ENCODE measurements at places on chromosomes 7 and 10.

- no peak for DNase-seq
Observed at GRCh38 chr7:33410266-33410665, 280.9 kb downstream of the BBS9 start.

DNA sequence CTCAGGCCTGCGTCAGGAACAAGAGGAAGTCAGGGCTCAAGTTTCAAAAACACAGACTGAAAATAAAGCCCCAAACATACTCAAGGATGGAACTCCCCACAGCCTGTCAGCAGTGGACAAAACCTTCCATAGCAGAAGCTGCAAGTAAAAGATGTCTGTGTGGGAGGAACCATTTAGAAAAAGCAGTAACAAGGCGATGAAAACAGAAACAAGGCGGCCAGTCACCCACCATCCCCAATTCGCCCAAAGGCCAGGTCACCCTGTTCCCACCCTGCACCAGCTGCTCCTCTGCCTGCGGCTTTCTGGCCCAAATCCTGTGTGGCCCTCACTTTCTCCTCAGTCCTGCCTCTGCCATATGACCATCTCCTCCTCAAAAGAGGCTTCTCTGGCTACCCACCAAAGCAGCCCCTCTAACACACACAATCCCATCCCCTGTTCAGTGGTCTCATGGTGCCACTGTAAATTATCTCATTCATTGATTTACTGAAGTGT lies 27.8 kb downstream of the KCNMA1 start:
- DNase-seq: no peak

- no peak for DNase-seq
Observed at GRCh38 chr7:110621289-110621688, 469.6 kb upstream of the LRRN3 start.

GRCh38 chr10:13969118-13969791 lies 361.5 kb downstream of the FRMD4A start:
- no peak for DNase-seq

GRCh38 chr10:93461807-93462178 lies 20.3 kb downstream of the MYOF start:
- DNase-seq: no peak

- peak; percentile 48 for DNase-seq
Observed at GRCh38 chr7:149422162-149422913, 38.5 kb downstream of the ZNF777 start.

DNA sequence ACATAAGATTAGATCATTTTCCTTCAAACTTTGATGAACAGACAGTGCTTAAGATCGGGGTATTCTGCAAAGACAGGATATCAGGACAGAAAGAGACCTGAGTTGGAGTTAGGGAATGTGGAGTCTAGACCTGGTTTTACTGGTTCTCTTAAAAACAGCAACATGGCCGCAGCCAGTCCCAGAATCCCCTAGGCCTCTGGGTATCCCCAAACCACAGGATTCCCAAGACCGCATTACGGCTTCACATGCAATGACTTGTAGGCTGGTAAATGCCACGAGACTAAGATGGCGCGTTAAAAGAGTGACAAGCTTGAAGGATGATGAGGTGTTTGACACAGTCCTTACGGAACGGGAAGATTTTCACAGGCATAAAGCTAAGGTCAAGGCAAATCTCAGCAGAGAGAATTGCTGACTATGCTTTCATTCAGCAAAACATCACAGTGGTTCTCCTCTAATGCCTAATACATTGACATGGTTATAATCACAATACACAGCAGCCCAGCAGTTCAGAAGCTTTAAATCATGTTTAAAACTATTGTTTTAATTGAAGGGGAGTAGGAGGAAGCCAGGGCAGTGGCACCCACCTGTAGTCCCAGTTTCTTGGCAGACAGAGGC lies 32.9 kb downstream of the MPP7 start:
- no peak for DNase-seq

DNA sequence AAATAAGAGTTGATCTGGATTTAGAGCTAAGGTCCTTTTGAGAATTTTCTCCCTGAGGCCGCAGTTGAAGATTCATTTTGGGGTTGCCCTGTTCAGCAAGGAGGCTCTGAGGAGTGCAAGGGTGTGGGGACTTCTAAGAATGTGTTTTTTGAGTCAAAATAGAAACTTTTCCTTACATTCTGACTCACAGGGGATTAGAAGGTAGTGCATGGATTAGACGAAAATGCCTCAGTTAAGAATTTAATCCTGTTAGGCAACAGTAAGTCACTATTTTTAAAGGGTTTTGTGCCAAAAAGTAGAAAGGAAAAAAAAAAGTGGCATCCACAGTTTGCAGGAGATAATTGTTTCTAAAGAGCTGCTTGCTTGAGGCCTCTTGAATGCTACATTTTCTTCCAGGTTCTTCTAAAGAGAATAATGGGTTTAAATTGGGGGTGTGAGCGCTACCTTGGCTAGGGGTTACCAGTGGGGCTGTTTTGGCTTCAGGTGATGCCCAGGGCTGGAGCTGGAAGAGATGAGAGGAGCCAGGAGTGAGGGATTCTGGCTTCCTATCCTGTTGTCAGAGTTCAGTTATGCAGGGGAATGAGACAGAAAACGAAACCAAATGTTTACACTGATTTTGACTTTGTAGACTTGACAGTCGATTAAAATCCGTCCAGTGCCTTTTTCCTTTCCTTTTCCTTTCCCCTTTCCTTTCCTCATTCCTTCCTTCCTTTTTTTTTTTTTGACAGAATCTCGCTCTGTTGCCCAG lies 52.9 kb downstream of the BAMBI start:
- no peak for DNase-seq

DNA sequence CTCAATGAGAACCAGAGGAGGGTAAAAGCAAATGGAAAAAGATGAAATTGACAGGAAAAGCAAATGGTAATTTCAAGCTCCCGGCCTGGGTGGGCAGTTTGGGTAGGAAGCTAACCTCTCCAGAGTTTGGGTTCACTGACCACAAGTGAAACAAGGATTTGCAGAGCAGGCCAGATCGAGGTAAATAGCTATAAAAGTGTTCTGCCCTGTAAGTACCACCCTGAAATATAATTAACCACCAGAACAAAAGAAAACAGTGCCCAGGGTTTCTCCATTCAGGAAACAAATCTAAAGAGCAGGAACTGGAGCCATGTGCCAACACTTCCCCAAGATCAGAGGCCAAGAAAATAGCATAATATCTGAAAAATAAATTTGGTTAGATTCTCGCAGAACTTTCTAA lies 276.7 kb upstream of the MEOX2 start:
- no peak for DNase-seq

DNA sequence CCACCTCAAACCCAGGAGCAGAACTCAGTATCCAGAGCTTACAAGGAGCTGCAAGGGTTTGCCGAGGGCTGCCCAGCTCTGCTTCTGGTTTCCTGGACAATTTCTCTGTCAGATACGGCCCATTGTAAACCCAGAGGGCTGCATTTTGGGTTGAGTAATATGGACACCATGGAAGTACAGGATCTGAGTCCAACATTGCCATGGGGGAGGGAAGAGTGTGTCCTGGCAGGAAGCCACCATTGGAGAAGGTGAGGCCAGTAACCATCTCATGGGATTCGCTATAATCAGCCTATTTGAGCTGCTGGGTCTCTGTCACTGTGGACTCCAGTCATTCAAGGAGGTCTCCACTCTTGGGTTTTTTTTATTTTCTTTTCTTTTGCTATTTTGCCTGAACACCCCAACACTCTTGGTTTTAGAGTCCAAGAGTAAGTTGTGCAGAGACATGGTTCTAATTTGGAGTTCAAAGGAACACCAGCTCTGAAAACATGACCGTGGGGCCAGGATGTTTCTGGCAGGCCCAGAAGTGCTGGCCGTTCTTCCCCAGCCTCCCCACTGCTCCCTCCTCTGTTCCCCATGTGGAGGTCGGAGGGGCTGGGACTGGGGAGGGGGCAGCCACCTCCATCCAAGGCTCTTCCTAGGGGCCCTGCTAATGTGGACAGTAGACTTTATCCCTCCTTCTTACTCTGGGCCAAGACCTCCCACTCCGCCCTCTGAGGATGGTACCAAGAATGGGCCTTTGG lies 46.2 kb downstream of the CHST3 start:
- DNase-seq: no peak

DNA sequence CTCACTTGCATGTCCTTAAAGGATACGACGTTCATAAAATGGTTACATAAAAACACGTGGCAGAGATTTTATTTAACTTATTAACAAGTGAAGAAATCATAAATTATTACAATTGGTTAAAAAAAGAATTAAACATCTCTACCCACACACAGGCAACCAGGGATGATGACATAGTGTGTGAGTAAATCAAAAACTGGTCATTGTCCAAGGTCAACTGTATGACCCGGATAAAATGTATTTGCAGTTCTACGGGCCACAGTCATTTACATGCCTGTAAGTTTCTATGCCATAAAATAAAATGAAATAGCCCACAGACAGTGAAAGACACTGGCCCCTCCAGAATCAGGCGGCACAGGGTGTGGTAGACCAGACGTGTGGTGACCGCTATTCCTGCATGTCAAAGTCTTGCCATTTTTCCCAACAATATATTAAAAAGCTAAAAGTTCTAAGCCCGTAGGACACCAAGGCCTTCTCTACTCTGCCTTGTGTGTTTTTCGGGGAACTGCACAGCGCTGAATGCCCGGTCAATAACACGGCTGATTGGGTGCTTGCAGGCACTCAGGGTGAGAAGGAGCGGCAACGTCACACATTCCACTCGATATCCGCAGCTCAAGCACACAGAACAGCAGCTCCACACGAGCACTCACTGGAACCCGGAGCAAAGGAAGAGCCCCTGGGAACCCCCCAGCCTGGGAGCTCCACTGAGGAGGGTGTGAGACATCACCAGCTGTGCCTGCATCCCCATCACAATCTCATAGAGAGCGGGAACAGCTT lies 143.3 kb upstream of the PPP2R2D start:
- DNase-seq: no peak

DNA sequence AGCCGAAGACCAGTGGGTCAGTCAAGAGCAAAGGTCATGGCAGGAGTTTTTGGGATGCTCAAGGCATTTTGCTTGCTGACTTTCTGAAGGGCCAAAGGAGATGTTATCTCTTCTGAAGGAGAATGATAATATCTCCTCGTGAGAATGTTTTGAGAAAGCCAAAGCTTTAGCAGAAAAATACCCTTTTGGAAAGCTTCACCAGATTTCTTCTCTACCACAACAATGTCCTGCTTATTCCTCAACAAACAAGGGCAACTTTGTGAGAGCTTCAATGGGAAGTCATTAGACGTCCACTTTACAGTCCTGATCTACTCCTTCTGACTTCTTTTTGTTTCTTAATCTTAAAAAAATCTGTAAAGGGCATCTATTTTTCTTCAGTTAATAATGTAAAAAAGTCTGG lies 132.8 kb upstream of the DNAJB12 start:
- no peak for DNase-seq

- DNase-seq: no peak
Observed at GRCh38 chr10:124175701-124176348, 82.4 kb upstream of the CHST15 start.

GRCh38 chr10:97080051-97080776 lies 105.5 kb downstream of the SLIT1 start:
- no peak for DNase-seq

GRCh38 chr10:51501396-51501795 lies 198.0 kb downstream of the CSTF2T start:
- no peak for DNase-seq

DNA sequence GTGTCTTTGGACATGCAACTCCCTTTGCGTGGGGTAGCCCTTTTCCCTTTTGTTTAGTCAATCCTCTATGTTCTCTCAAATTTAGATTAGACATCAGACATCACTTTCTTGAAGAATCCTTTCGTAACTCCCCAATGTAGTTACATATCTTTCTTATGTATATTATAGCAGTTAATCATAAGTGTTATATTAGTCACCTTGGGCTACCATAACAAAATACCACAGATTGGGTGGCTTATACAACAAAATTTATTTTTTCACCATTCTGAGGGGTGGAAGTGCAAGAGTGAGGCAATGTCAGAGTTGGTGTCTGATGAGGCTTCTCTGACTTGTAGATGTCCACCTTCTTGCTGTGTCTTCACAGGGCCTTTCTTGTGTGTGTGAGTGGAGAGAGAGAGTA lies 105.7 kb downstream of the PHTF2 start:
- DNase-seq: no peak

DNA sequence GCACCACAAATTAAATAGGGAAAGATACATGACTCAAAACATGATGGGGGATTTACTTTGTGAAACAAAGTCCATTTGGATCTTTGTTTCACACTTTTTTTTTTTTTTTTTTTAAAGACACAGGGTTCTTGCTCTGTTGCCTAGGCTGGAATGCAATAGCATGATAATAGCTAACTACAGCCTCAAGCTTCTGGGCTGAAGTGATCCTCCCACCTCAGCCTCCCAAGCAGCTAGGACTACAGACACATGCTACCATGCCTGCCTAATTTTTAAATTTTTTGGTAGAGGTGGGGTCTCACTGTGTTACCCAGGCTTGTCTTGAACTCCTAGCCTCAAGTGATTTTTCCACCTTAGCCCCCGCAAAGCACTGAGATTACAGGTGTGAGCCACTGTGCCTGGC lies 172.6 kb upstream of the KLF14 start:
- DNase-seq: no peak

GRCh38 chr10:97512993-97513392 lies 14.3 kb downstream of the UBTD1 start:
- no peak for DNase-seq

- DNase-seq: no peak
Observed at GRCh38 chr10:72328045-72328828, 26.5 kb downstream of the DNAJB12 start.

GRCh38 chr7:30683816-30684215 lies 1.6 kb upstream of the CRHR2 start:
- DNase-seq: no peak

DNA sequence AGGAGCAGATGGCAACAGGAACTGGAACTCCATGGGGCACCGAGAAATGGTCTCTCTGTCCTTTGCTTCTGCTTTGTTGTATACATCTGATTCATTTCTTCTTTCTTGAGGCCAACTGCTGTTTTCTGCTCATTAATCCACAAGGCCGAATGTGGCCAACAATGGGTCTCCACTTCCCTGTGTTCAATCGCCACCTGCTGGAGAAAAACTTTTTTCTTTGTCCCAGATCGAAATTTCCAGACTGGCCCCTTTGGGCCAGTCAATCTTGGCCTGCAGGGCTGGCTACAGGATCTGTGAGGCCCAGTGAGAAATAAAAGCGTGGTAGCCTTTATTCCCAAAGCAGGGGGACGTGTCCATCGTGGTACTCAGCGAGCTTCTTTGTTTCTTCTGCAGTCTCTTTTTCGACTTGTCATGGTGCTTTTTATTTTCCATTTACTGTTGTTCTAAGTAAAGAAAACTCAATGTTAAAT lies 58.8 kb downstream of the PARP12 start:
- no peak for DNase-seq

GRCh38 chr7:107926481-107926880 lies 35.5 kb downstream of the DLD start:
- no peak for DNase-seq

DNA sequence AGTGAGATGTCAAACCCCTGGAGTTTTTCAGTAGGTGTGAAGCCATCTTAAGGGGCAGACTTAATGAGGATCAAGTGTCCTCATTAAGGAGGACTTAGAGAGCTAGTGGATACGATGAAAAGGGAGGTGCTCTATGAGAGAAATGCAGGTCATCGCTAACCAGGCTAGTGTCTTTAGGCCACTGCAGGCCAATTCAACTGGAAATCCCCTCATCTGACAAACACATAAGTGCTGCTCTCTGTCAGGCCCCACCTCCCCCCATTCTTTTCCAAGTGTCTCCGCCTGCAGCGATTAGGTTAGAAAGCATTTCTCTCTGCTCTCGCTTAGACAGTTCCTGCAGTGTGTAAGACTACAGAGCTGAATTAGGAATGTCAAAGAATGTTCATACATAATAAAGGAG lies 33.7 kb downstream of the RBM28 start:
- DNase-seq: no peak

GRCh38 chr10:28891058-28891713 lies 213.9 kb downstream of the BAMBI start:
- DNase-seq: no peak

Measured in stimulated activated CD8-positive, alpha-beta memory T cell treated with anti-CD3 and anti-CD28 coated beads, Interleukin-7, amount 100 ng/mL, for 1 hour (primary cell).